NCI-H1694 (cell line): ENCODE measurements at places on chromosomes 3 and 15.
A peak's percentile ranks its signal among the peaks of the same experiment; 100 is the strongest.

DNA sequence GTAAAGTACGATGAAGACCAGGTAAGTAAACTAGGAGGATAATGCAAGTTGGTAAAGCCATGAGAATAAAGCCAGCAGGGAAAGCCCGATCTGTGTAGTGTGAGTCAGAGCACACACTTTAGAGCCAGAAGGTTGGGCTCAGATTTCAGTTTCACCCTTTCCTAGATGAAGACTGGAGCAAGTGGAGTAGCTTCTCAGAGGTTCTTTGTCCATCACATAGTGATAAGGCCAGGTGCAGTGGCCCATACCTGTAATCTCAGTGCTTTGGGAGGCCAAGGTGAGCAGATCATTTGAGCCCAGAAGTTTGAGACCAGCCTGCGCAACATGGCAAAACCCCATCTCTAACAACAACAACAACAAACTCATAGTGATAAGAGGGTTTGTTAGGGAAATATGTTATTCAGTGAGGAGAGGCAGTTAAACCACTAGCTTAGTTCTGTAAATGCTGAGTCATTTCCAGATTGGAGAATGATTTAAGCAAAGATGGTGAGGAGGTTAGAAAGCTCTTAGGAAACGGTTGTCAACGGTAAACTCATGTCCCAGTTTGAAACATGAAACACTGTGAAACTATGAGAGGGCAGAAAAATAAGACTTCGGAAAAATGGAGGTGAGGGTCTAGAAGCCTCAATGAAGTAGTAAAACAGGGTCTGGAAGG, 39.0 kb downstream of the IL12A start:
- no peak for DNase-seq

DNA sequence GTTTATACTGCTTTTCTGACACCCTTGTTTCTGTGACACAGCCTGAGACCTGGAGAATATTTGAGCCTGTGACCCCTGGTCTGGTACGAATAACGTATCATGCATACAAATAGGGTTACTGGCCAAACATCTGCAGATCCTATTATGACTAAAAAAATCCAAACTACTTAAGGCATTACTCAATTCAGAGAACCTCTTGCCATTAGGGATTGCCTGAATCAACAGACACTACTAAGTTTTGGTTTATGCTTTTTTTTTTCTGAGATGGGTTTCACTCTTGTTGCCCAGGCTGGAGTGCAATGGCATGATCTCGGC, 35.4 kb downstream of the OSBPL10 start:
- DNase-seq: no peak

DNA sequence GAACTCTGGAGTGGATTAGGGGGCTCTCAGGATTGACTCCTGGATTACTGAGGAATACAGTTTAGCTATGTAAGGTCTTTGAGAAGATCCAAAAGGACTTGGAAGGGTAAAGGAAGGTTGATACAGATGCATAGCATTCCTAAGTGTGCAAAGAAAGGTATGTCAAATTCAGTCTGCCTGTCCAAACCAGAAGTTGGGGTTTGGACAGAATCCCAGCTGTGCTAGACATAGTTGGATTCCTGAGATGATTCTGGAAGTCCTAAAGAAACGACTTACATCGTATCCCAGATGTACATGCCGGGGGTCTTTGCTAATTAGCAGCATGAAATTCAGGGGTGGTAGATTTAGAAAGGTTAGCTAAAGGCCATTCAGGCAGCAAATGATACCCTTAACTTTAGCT, 97.7 kb upstream of the TSPAN3 start:
- no peak for DNase-seq

DNA sequence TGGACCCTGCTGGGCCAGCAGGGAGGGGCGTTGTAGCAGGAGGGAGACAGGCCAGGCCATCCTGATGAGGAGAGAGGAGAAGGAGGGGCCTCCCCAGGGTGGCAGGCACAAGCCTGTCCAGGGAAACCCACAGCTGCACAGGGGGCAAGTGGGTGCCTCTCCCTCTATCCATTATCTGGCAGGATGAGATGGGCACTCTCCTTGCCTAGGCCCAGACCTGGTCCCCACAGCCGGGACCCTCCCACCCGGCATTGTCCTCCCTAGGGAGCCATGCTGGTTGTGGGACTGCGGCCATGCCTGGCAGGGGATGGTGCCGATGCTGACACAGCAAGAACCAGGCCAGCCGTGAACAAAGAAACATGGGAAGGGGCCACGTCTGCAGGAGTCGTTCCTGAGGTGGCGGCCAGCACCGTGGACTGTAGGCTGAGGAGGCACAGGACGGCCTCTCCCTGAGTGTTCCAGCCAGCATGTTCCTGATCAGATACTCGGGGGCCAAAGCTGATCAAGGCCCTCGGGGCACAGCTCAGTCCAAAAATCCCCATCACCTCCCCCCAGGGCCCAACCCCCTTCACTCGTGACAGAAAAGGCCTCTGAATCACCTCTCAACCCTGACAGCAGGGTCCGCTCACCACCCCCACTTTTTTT, 19.2 kb upstream of the CYP11A1 start:
- no peak for DNase-seq

DNA sequence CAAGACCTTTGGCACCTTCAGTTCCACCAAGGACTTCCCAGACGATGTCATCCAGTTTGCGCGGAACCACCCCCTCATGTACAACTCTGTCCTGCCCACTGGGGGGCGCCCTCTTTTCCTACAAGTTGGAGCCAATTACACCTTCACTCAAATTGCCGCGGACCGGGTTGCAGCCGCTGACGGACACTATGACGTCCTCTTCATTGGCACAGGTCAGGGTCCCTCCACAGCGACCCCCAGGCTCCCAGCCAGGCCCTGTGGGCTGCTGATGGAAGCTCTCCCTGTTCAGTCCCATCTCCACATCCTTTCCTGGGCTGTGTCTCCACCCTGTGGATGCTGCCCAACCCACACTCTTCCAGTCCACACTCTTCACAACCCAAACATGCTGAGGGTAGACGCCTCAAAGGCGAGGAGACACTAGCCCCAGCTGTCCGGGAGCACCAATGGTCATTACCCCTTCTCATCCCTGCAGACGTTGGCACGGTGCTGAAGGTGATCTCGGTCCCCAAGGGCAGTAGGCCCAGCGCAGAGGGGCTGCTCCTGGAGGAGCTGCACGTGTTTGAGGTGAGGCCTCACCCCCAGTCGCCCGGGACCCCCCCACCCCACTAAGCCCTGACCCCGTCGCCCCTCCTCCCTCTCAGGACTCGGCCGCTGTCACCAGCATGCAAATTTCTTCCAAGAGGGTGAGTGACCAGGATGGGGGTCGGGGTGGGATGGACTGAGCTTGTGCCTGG, 4.3 kb upstream of the LSMEM2 start:
- DNase-seq: peak; percentile 10

- no peak for DNase-seq
Measured at GRCh38 chr3:101624857-101625256, 50.9 kb downstream of the PCNP start.

GRCh38 chr3:123099331-123100192, 32.7 kb downstream of the PDIA5 start:
- no peak for DNase-seq

DNA sequence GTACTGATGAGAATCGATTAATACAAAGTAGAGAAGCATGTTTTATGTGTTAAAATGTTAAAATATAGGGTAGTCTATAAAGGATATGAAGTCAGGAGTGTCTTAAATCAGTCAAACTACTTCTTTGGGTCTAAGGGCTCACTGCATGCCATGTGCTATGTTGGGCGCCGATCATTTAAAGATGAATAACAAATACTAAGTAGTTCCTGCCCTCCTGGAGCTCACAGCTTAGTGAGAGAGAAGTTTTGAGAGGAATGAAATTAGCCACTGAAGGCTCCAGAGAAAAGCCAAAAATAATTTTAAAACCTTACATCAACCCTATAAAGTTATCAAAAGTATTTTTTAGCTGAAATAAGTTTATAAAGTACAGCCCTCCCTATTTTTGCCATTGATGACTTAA, 44.5 kb downstream of the BLM start:
- DNase-seq: no peak

- no peak for DNase-seq
Measured at GRCh38 chr3:194481525-194482195, 5.1 kb downstream of the ATP13A3 start.

DNA sequence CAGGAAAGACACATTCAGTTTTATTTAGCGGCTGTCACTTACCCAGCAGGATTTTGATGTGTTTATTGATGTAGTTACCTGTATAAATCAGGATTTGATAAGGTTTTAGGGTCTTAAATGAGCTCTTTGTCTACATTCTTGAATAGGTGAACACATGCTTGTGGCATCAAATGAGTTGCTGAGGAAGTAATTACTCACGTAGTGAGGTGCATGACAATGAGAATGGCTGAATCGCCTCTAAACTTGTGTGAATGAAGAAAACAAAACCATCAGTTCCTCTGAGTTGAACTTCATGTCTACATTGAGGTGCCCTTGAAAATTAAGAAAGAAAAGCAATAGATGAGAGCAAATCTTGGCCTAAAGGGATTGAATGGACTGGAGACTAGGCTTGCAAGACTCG, 245.6 kb upstream of the SATB1 start:
- DNase-seq: no peak

- no peak for DNase-seq
Measured at GRCh38 chr3:142940472-142940871, 23.0 kb downstream of the PAQR9 start.

- DNase-seq: no peak
Measured at GRCh38 chr3:48318713-48319468, 14.6 kb downstream of the SPINK8 start.

DNA sequence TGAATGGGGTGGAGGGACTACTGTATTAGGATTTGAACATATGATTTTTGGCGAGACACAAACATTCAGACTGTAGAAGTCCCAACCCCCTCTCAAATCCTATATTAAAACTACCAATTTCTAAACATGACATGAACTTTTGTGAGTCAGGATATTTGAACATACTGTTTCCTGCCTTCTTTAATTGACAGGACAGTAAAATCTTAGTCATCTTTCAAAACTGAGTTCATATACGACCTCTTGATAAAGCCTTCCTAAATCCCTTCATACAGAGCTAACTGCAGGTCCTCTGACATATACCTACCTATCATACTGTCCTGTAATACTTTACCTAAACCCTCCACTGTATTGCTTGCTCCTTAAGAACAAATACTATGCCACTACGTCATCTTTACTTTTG, 23.5 kb downstream of the ALDH1A2 start:
- DNase-seq: no peak

- DNase-seq: no peak
Measured at GRCh38 chr3:183912895-183913579, 28.4 kb upstream of the PARL start.

GRCh38 chr15:82640672-82641071, 6.5 kb downstream of the CPEB1 start:
- DNase-seq: no peak

DNA sequence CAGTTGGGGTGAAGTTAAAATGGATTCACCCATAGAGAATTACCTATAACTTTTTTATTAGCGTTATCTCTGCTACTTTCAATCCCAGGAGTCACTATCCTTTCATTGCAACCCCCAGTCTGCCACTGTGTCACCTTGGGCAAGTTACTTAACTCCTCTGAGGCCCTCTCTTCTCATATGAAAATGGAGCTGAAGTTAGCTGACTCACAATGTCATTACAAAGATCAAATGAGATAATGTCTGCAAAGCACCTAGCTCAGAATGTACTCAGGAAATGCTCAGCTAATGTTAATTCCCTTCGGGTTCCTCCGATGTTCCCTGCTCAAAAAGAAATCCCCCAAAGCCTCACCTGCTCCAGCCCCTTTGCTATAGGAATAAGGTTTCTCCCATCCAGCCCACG, 50.0 kb downstream of the TRIM42 start:
- DNase-seq: no peak

GRCh38 chr15:56964182-56964581, 45.7 kb downstream of the TCF12 start:
- no peak for DNase-seq

- no peak for DNase-seq
Measured at GRCh38 chr3:149487598-149488197, 13.2 kb downstream of the TM4SF4 start.

DNA sequence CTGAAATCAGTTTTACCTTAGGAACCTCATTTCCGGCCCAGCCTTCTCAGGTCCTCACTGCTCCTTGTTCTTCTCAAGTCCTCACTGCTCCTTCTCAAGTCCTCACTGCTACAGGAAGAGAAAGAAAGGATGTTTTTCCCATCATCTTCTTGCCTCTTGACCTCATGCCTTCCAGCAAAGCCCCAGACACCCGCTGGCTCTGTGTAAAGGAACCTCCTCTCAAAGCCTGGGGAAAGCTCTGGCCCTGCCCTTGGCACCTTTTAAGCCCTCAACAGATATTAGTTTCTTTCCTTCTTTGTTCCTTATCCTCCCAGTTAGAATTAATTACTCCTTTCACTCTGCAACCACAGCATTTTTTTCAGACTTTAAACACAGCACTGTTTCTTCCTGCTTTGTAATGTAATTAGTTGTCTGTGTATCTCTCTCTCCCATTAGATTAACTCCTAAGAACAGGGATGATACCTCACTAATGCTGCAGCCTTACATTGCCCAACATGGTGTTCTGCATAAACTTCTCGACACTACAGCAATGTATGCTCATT, 4.0 kb upstream of the WDR49 start:
- no peak for DNase-seq

GRCh38 chr3:187481426-187481825, 113.2 kb downstream of the RTP4 start:
- DNase-seq: no peak

- no peak for DNase-seq
Measured at GRCh38 chr3:171817074-171817800, 7.0 kb upstream of the PLD1 start.
